ENCODE measurements at places on chromosomes 2 and 18. TPM values are rescaled to one million over a fixed set of nuclear protein-coding genes. Genes with fewer than 3 reads are reported as not detected.

UGT1A3 gene
- total RNA-seq: not detected

ABCG5 gene
- not detected for total RNA-seq

G6PC2 gene
- not detected for total RNA-seq

STPG4 gene
- not detected for total RNA-seq

DNA sequence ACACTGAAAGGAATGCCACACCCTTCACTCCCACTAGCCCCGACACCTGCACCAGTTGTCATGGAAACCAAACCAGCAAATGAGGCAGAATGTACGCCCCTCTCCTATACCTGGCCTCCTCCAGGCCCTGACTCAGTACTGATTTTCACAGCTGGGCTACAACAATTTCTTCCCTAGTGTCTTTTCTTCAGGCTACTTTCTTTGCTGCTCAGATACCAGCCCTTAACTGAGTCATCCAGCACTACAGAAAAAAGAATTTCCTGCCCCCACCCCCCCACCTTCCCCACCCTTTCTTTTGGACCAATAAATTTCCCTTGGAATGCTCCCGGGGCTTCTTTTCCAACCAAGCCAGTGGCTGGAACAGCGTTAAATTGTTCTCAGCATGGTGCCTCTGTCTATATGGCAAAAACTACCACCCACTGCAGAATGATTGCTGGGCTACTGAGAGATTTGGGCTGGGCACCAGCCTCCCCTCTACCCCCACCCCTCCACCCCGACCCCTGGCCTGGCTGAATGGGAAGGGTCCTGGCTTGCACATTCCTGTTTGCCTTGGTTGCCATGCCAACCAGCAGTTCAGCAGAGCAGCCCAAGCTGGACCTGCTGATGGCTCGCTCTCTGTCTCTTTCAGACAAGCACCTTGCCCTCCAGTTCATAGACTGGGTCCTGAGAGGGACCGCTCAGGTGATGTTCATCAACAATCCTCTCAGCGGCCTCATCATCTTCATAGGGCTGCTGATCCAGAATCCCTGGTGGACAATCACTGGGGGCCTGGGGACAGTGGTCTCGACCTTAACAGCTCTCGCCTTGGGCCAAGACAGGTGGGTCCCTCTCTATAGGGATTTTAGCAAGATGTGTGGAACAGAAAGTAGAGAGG lies 11.3 kb downstream of the SLC14A2 start:
- peak; percentile 90 for DNase-seq

DNA sequence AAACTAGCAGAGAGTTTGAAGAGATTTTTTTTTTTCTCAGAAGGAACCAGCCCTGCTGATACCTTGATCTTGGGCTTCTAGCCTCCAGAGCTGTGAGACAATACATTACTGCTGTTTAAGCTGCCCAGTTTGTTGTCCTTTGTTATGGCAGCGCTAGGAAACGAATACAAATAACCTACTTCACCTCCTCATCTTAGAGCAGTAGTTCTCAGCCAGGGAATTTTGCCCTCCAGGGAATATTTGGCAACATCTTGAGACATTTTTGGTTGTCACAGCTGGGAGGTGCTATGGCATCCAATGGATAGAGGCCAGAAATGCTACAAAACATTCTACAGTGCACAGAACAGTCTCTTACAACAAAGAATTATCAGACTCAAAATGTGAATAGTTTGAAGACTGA lies 43.9 kb upstream of the BCL11A start:
- no peak for DNase-seq

DNA sequence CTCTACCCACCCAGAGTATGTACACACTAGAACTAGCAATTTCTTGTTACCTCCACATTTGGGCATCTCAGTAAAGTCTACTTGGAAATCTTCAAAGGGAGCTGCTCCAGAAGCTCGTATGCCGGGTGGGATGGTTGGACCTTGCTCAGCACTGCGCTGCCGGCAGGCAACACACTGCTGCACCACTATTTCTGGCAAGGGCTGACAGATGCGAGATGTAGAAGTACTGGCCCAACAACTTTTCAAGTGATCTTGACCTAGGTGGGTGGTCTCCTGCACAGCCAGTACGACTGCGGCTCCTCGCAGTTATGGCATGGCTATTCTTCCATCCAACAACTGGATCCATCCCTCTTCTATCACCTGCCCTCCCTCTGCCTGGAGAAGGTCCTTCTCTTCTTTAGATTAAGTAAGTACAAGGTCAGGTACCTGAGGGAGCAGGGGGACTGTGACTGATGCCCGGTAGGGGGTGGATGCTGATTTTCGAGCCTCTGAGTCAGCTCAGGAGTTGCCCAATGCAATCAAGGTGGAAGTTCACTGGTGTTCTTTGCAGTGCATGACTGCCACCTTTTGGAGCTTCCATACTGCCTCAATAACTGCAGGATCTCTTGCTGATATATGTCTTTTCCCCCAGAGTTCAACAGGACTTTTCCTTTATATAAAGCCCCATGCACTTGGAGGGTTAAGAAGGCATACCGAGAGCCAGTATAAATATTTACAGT lies 100.4 kb upstream of the SLC1A4 start:
- DNase-seq: no peak

GRCh38 chr18:45328296-45328695 lies 287.0 kb upstream of the SLC14A2 start:
- DNase-seq: no peak

Data from neural progenitor cell (in vitro differentiated cells).